ENCODE measurements at places on chromosomes 3 and 15.

DNA sequence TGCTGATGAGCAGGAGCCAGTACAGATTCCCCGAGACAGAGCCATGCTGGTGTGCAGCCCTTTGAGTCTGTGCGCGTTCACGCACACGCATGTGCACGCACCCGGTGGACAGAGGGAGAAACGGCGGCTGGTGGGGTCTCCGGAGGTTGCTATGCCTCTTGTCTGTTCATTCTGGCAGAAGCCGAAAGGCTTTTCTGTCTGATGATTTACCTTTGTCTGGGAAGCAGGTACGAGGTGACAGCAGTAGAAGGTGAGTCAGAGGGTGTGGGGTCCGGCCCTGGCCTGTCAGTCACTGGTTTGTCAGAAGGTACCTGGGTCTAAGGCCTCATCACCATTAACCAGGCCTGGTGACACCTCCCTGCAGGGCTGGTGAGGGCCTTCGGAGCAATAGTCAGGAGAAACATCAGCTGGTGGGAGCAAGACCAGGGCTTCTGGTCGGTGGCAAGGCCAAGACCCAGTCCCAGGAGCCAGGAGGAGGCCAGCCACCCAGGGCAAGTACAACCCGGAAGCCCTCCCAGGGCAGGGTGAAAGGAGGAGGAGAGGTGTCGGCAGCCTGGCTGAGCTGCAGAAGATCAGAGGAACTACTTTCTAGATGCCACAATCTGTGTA is 7.5 kb downstream of the PCSK6 start:
- DNase-seq, result no peak

- DNase-seq, result no peak
These were observed 35.6 kb downstream of the ZXDC start for GRCh38 chr3:126439968-126440708.

- peak; percentile 22 for DNase-seq
These were observed 100.9 kb downstream of the PGPEP1L start for GRCh38 chr15:98906712-98907083.

- no peak for DNase-seq
These were observed 507.0 kb downstream of the FOXP1 start for GRCh38 chr3:71076361-71077002.

GRCh38 chr3:28267984-28268849 is 26.8 kb downstream of the CMC1 start:
- DNase-seq, result no peak

DNA sequence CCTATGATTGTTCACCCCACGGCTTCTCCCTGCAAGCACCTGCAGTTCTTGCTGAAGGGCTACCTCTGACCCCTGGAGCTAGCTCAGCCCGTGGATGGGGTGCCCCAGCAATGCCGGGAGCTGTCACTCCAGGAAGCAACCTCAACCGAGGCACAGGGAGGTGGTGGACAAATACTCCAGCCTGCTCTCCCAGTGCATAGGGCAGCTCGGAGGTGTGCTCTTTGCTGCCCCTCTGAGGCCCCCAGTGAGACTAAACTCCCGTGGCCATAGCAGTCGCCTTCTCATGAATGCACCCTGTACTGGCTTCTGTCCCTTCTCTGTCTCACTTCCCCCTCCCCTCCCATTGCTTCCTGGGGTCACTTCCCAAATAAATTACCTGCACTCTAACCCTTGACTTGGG is 48.5 kb downstream of the LINGO1 start:
- no peak for DNase-seq

DNA sequence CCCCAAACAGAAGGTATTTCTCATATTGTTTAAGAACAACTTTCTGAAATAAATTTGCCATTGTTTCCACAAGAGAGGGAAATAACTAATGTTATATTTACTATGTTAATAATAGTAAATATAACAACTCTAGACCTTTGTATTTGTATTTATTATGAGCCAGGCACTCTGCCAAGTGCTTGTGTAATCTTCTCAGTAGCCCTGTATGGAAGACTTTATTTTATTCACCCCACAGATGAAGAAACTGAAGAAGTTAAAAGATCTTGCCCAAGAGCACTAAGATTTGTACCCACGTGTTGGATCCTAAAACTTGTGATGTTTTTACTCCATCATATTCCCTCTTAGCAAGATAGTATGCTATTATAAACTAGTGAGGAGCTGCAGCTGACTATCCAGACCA is 12.0 kb upstream of the GNB4 start:
- no peak for DNase-seq

- no peak for DNase-seq
These were observed 163.7 kb downstream of the PLD1 start for GRCh38 chr3:171646357-171647133.

DNA sequence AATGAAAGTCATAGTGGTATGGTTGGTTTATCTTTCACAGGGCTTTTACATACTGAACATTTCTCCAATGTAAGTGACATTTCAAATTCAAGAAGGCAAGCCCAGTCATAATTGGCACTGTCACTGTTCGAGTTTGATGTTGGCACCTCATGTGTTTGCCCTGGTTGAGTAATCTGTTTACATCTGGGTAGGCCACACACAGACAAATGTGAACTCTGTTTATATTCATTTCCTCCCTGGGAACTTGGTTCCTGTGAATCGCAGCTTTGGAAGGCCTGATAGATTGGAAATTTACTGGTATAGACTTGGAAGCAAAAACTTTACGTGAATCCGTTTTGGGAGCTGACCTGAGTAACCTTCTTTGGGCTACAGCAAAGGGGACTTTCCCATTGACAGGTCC is 395.2 kb upstream of the AZI2 start:
- DNase-seq, result no peak

DNA sequence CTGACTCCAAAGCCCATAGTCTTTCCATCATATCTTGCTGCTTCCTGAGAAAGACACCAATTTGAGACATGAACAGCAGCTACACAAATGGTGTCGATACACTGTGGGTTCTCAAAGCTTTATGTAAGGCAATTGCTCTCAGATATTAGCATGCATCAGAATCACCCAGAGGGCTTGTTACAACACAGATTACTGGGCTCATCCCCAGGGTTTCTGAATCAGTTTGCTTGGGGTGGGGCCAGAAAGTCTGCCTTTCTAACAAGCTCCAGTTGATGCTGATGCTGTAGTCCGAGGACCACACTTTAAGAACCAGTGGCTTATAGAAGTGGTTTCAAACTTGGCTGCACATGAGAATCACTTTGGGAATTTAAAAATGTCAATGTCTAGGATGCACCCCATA is 86.5 kb downstream of the SEMA6D start:
- no peak for DNase-seq

DNA sequence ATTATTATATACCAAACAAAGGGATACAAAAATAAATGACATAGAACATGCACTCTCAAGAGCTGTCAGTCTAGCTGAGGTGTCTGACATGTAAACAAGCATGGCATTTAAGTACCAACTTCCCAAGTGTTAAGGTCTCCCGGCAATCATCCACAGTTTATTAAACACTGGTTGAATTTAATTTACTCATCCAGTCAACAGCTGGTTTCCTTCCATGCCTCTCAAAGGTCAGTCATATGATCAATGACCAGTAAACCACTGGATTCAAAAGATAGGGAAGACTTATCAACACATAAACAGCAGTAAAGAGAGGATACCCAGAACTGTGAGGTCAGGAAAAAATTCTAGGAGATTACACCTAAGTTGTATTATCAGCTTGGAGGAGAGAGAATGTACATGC is 80.4 kb downstream of the ADAM10 start:
- no peak for DNase-seq

- DNase-seq, result no peak
These were observed 32.3 kb downstream of the SLCO3A1 start for GRCh38 chr15:91885714-91886270.

- DNase-seq, result no peak
These were observed 44.4 kb downstream of the TIPARP start for GRCh38 chr3:156718622-156719306.

- no peak for DNase-seq
These were observed 61.3 kb upstream of the SMAD3 start for GRCh38 chr15:67004142-67004541.

GRCh38 chr3:127079211-127079610 is 96.3 kb downstream of the PLXNA1 start:
- no peak for DNase-seq

GRCh38 chr3:145953316-145953715 is 207.7 kb downstream of the PLOD2 start:
- no peak for DNase-seq

- DNase-seq, result no peak
These were observed 74.0 kb upstream of the LIPC start for GRCh38 chr15:58357529-58358476.

- no peak for DNase-seq
These were observed 12.0 kb downstream of the STARD5 start for GRCh38 chr15:81311752-81312464.

GRCh38 chr3:50121072-50122032 is 32.6 kb downstream of the RBM5 start:
- DNase-seq, result peak; percentile 77

DNA sequence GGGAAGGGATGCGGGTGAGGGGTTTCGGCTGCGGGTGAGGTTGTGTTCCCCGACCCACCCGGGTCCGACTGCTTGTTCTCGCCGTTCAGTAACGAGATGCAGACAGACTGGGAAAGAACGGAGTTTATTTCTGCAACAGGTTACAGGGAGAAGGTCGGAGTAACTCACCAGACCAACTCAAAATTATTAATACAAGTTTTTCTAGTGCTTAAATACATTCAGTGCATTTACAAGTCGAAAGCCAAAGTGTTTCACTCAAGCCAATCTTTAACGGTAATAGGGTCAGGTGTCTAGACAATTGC is 492 bp upstream of the HIGD1A start:
- DNase-seq, result no peak

DNA sequence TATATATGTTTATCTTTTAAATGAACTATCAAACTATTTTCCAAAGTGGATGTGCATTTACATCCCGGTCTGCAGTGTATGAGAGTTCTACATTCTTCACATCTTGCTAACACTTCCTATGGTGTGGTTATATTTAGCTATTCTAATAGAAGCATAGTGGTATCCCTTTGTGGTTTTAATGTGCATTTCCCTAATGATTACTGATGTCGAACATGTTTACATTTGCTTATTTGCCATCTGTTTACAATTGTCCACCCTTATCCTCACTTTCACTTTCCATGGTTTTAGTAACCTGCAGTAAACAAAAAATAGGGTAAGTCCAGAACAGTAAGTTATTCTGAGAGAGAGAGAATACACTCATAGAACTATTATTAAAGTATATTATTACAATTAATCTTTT is 360.5 kb upstream of the NAALADL2 start:
- no peak for DNase-seq

DNA sequence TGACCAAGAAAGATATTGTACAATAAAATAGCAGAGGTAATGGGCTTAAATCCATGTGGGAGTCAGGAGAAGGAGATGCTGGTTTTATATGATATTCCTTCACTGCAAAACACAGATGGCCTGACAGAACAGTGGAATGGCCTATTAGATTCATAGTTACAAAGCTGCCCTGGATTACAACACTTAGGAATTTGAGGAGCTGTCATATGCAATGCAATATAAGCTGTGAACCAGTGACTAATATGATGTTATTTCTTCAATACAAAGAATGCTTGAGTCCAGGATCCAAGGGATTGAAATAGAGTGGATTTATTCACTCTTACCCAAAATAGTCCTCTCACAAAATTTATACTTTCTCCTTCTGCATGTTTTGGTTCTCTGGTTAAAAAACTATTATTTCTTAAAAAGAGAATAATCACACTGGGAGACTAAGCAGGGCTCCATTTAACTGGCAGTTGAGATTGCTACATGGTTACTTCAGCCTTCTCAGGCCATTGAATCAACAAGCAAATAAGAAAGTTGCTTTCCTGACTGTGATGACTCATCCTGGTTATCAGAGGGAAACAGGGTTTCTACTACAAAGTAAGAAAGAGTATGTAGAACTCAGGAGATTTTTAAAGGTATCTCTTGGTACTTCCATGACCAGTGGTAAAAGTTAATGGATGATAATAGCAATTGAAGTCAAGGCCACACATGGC is 79.8 kb upstream of the ZPLD1 start:
- no peak for DNase-seq

DNA sequence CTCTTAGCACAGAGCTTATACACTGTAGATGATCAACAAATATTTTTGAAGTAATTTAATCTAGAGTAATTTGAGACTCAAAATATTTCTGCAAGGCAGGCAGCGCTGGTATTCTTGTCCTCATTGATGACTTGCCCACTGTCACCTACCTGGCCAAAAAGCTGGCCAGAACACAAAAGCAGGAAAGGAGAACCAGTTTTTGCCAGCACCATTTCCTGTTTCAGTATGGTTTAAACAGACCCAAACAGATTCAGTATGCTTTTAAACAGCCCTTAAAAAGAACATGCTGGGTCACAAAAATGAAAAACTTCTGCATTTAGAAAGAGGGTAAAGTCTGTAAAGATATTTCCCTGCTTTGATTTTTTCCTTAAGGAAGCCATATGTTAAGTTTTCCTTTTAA is 42.3 kb upstream of the ZNF280D start:
- no peak for DNase-seq

DNA sequence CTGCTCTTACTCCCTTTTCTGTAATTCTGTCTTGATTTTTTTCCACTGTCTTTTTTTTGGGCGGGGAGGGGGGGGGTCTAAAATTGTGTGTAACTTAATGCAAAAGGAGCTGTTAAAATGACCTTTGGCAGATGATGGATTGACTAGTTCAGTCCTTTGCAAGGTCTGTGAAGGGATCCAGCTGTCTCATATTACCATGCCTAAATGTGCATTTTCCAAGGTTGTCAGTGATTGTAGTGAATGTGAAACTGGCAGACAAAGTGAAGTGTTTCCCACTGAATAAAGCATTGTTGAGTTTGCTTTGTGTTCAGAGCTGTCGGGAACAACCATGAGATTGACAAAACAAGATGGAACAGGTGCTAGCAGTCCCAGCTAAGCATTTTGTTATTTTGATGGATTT is 110.1 kb upstream of the SKOR1 start:
- DNase-seq, result no peak

DNA sequence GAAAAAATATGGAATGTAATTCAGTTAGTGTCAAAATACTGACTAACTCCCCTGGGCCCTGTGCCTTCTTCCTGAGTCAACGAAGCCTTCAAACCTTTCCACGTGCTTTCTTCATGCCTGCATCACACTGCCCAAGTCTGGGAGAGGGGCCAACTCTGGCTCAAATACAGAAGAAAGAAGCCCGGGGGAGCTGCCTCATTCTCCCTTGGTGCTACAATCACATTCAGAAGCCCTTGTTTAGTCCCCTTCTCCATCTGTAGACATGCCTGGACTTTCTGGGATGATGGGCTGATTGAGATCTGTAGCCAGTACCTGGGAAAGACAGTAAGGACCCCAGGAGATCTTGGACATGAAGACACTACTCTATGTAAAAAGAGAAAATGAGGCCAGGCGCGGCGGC is 77.8 kb upstream of the GSK3B start:
- DNase-seq, result peak; percentile 22

- no peak for DNase-seq
These were observed 24.3 kb downstream of the VIPR1 start for GRCh38 chr3:42526616-42527367.

Measured in uterus (tissue), 4 donors.